H9 (cell line): ENCODE measurements at places on chromosomes 6 and 20. TPM values are rescaled to one million over a fixed set of nuclear protein-coding genes. Genes with fewer than 3 reads are reported as not detected.
A peak's percentile ranks its signal among the peaks of the same experiment; 100 is the strongest.

ACTR5 gene
- total RNA-seq = 14.0 and 14.1 TPM in 2 replicates

MYO6 gene
- 46.9 and 48.1 TPM in 2 replicates for total RNA-seq

DNA sequence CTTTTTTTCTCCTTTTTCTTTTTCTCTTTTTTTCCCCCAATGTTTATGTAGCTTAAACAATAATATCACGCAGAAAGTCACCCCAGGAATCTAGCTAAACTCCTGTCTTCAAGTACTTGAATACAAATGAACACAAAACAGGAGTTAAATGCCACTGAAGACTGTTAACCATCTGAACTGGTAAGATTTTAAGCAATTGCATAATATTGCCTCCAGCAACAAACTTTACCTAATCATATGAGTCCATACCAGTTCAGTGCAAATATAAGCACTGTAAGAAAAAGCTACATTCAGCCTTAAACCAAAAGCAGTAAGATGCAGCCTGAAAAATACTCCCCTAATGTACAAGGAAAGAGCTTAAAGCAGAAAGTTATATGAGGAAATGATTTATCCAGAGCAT, 173.9 kb upstream of the TFAP2D start:
- no peak for DNase-seq

DNA sequence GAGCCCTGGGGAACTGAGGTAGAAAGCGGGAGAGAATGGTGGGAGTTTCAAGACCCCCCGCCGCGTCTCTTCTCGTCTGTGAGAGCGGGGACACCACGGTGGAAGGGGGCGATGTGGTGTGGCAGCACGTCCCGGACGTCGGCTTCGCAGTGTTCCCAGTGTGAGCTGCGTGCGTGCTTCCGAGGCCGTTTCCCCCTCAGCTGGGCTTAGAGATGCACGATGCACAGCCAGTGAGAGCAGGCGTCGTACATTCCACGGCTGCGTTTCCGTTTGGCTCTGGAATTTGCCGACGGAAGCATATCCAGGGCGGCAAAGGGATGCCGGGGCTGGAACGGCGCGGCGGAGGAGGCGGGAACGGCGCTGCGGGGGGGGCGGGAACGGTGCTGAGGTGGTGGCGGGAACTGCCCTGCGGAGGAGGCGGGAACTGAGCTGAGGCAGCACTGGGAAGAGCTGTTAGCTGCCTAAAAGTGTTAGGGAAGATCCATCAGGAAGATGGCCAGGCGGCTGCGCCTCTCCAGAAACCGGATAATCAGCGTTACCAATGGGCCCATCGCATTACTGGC, 37.7 kb downstream of the KIF25 start:
- peak; percentile 83 for DNase-seq

- DNase-seq = no peak
Measured at GRCh38 chr6:63963769-63964315, 328.2 kb downstream of the PHF3 start.

RBL1 gene
- total RNA-seq = 14.1 and 16.3 TPM in 2 replicates

DNA sequence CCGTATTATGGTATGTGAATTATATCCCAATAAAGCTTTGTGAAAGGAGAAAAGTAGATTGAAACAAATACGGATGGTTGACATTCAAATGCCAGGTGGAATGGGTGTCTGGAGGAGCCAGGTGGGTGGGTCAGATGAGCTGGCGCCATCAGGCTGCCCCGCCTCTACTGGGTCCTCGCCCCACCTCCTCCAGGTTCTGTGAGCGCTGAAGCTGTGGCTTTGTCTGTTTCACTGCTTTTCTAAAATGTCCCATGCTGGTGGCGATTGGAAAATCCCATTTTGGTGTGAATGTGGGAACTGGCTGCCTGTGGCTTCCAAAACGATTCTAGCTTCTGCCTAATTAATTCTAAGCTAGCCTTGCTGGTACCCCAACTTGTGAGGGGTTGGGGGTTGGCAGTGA, 16.5 kb downstream of the DUSP22 start:
- no peak for DNase-seq

SMLR1 gene
- total RNA-seq = not detected in 2 replicates

RNGTT gene
- 20.5 and 20.8 TPM in 2 replicates for total RNA-seq

UBE2C gene
- total RNA-seq = 254 and 268 TPM in 2 replicates
